ENCODE measurements at places on chromosomes 6 and 20.

GRCh38 chr6:127582777-127583462 is 5.9 kb downstream of the C6orf58 start:
- no peak for DNase-seq

DNA sequence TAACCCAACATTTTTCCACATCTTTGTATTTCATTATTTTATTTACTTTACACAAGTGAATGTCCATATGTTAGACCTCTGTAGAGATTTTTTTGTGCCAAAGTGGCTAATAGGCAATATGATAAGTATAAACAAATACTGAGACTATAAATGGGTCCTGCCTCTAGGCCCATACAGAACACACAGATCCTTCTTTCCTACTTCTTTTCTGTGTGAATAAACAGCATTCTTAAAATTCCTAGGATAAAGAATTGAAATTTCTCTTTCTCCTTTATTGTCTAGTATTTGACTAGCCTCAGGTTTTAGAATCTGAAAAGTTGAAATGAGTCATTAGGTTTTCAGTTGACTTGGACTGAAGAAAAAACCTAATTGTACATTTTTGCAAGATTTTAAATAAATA is 46.3 kb upstream of the HS3ST5 start:
- no peak for DNase-seq

GRCh38 chr6:34514593-34515472 is 41.3 kb downstream of the SPDEF start:
- DNase-seq = no peak

GRCh38 chr20:61220131-61220530 is 31.9 kb upstream of the CDH4 start:
- DNase-seq = no peak

- DNase-seq = no peak
These were observed 767.0 kb upstream of the POU3F2 start for GRCh38 chr6:98067375-98067774.

DNA sequence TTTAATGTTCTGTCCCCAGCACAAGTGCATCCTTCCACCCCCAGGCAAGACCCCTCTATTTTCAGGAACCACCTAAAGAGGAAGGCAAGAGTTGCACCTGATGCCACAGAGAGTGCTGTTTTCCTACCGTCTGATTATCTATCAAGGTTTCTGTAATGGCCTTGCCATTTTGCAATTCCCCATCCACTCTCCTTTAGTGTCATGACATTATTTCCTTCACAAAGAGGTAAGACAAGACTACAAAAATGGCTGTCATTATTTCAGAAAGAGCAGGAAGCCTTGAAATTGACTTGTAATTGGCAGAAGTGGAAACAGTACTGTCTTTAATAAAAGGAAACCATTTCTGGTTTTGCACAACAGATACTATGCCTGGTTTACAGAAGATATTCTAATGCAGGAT is 426.7 kb downstream of the PTPRT start:
- DNase-seq = no peak

- no peak for DNase-seq
These were observed 70.9 kb downstream of the MAN1A1 start for GRCh38 chr6:119278625-119279024.

- no peak for DNase-seq
These were observed 10.1 kb upstream of the NHSL1 start for GRCh38 chr6:138509371-138509770.

DNA sequence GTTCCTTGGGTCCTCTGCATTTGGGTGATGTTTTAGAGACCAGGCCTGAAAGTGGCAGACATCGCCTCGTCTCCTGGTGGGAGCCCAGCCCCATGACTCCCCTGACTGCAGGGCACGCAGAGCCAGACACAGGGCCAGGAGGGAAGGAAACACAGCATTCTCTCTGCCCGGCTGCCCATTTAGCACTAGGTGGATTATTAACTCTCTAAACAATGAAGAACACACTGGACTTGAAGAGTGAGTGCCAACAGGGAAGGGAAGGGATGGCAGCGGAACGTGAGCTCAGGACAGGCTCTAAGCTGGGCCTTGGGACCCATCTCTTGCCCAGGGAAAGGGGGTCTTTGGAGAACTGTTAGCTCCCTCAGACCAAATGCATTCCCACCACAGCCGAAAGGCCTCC is 80.4 kb downstream of the TBXT start:
- no peak for DNase-seq

GRCh38 chr6:3798055-3798919 is 46.8 kb upstream of the PXDC1 start:
- no peak for DNase-seq

GRCh38 chr6:110664933-110665332 is 150.3 kb downstream of the CDK19 start:
- peak; percentile 23 for DNase-seq

DNA sequence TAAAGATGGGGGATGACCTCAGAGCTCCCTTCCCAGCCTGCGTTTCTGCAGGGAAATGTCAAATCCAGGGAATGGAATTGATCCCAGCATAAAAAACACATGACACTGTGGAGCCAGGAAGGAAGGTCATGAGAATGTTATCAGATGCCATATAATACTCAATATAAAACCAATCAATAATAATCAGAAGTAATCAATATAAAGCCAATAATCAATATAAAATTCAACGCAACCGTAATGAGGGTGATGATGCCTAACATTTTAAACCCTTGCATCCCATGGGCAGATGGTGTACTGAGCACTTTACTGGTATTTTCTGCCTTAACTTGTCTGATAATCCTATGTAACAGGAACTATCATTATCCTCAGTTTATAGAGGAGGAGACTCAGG is 30.1 kb upstream of the SULF2 start:
- no peak for DNase-seq

GRCh38 chr6:14309516-14309915 is 191.9 kb downstream of the CD83 start:
- DNase-seq = no peak

DNA sequence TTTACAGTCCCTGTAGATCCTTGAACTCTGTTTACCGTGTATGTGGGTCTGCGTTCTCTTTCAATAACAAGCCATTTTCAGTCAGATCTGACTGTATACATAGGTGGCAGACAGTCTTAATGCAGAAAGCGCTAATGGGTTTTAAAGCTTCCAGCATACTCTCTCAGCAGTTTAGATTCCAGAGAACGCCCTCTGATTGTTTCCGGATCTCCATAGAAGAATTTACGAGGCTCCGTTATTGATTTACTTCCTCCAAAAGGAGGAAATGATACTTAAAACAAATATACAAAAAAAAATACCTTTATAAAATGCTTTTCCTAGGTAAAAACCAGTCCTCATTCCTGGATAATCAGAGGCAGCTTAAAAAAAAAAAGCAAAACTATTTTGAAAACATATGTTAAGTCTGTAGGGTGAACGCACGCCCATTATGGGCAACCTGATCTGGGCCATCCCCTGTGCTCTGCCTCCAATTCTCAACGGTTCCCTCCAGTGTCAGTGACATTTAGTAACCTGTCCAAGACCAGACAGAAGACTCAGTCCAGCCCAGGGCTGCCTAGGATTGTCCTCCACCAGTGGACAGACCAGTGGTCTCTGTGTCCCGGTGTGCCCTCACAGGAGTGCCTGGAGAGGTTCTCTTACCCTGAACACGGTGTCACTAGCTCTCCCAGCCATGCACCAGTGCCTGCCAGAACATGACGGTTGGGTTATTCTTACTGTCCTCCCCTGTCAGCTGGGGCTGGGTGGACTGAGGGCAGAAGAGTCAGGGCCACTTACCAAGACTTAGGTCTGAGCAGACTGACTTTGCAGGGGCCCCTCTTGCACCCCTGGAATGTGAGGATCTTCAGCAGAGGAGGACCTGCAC is 217.3 kb downstream of the ARID1B start:
- DNase-seq = no peak

DNA sequence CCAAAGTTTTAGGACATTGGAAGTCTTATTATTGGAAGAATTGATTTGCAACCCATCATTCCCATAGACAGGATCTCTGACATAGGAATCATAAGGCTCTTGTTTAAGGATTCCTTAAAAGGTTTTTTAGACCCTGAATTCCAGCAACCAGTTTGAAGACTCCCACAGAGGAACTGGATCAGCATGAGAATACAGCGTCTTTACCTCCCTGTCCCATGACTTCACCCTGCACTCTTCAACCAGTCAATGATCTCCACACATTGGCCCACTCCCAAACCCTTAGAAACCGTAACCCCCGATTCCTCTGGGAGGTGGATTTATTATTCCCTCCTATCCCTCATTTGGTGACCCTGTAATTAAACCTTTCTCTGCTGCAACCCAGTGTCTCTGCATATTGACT is 150.7 kb upstream of the PLCB4 start:
- DNase-seq = no peak
